ENCODE measurements at places on chromosomes 3 and 15.
A peak's percentile ranks its signal among the peaks of the same experiment; 100 is the strongest.

- DNase-seq, result no peak
Measured at GRCh38 chr3:116966649-116967048, 257.1 kb downstream of the TUSC7 start.

- no peak for DNase-seq
Measured at GRCh38 chr3:193403307-193403706, 24.8 kb upstream of the ATP13A5 start.

- peak; percentile 50 for DNase-seq
Measured at GRCh38 chr15:64092864-64093626, 593 bp downstream of the CIAO2A start.

GRCh38 chr3:157837336-157837735 lies 268.9 kb downstream of the SHOX2 start:
- DNase-seq, result no peak

DNA sequence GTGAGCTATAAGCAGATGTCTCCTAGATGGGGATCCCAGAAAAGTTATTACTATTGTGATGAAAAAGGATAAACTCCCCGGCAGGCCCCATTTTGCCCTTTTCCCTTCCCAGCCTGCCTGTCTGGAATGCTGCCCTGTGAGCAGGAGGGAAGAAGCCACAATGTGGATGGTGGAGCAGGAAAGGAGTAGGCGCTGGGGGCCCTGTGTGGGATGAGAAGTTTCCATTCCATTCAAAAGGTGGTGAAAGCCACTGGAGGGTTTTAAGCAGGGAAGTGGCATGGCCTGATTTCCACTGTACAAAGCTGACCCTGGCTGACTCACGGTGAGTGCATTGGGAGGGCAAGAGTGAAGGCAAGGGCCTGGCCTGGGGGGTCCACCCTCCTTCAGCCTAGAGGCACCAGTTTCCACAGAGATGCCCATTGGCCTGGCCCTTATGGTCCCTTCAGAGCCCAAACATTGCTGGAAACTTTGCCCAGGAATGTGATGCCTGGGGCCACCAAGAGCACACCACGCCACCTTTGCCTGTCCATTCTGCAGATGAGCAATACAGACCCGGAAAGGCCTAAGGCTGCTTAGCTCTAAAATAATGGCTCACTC lies 206.9 kb downstream of the RPLP1 start:
- no peak for DNase-seq

GRCh38 chr15:23039917-23040281 lies 530 bp upstream of the TUBGCP5 start:
- no peak for DNase-seq

DNA sequence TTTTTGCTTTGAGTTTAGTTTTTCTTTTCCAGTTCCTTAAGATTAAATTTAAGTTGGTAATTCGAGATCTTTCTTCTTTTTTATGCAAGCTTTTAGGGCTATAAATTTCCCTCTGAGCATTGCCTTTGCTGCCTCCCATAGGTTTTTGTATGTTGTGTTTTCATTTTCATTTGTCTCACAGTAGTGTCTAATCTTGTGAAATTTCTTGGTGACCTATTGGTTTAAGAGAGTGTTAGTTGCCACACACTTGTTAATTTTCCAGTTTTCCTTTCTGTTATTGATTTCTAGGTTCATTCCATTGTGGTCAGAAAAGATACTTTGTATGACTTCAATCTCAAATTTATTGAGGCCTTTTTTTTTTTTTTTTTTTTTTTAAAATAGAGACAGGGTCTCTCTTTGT lies 18.3 kb upstream of the IL20RB start:
- no peak for DNase-seq

- DNase-seq, result no peak
Measured at GRCh38 chr15:72851586-72851985, 68.0 kb upstream of the ADPGK start.

DNA sequence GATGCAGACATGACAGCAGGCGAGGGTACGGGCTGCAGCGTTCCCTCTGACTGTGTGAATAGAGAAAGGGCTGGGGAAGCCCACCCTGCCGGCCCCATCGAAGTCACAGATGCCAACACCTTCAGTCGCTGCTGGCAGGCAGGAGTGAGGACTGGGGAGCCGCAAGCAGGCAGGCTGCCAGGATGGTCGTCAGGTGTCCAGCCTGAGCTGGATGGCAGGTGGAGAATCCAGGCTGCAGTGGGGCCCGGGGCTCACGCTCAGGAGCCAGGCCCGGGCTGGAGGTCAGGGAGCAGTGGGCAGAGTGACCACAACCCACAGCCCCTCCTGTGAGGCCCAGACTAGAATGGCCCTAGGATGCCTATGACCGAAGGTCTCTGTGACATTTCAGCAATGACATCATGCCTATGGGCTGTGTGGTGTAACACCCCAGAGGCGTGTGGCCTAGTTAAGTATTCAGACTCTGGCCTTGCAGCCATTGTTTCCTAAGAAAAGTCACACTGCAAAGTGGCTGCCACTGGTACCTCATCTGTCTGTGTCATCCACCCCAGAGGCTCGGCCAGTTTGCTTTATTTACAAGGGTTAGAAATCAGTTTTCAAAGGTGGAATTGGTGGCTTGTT lies 15.7 kb downstream of the PRR23E start:
- DNase-seq, result no peak

DNA sequence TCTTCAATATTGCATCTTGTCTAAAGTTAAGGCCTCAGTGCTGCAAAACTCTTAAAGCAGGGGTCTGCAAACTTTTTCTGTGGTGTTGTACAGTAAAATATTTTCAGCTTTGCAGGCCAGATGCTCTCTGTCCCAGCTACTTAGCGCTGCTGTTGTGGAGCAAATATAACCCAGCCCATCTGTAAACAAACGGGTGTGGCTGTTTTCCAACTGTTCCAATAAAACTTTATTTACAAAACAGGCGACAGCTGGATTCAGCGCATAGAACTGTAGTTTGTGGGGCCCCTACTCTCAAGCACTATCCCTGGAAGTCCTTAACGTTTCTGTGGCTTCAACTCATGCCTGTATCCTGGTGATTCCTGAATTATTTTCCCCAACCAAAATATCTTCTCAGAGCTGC lies 365.0 kb downstream of the FOXP1 start:
- DNase-seq, result no peak

DNA sequence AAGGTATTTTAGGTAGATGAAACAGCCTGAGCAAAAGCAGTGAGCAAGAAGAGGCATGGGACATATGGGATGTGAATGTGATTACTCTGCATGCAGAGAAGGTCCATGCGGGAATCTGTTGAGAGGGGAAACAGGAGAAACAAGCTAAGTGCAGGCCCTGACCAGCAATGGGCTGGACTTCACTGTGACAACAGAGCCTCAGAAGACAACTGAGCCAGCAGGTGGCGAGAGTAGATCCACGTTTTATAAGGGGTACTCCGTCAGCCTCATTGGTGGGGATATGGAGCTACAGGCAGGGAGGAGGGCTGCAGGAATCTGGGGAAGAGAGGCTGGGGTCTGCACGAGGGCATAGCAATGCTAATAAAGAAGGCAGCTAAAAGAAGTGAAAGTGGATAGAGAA lies 405.9 kb upstream of the LMCD1 start:
- peak; percentile 44 for DNase-seq

- no peak for DNase-seq
Measured at GRCh38 chr3:115350606-115351005, 203.5 kb upstream of the ZBTB20 start.

GRCh38 chr3:108227131-108227530 lies 4.9 kb upstream of the IFT57 start:
- DNase-seq, result no peak

DNA sequence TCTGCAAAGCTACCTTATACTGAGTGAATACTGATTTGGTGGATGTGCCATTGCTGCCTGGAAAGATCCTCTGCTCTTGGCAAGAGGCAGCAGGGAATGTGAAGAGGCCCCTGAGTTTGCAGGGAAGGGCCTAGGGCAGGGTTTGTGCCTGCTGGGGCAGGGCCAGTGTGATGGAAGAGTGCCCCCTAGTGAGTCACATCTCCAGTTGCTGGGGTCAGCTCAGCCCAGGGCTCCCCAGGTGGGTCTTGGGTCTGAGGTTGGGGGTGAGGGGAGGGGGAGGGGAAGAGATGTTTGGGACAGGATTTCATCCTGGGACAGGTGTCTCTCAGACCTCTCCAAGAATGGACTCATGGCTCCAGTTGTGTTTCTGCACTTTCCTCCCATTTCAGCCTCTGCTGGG lies 4.1 kb upstream of the AMOTL2 start:
- no peak for DNase-seq

GRCh38 chr3:60574046-60574769 lies 677.0 kb downstream of the FHIT start:
- no peak for DNase-seq

DNA sequence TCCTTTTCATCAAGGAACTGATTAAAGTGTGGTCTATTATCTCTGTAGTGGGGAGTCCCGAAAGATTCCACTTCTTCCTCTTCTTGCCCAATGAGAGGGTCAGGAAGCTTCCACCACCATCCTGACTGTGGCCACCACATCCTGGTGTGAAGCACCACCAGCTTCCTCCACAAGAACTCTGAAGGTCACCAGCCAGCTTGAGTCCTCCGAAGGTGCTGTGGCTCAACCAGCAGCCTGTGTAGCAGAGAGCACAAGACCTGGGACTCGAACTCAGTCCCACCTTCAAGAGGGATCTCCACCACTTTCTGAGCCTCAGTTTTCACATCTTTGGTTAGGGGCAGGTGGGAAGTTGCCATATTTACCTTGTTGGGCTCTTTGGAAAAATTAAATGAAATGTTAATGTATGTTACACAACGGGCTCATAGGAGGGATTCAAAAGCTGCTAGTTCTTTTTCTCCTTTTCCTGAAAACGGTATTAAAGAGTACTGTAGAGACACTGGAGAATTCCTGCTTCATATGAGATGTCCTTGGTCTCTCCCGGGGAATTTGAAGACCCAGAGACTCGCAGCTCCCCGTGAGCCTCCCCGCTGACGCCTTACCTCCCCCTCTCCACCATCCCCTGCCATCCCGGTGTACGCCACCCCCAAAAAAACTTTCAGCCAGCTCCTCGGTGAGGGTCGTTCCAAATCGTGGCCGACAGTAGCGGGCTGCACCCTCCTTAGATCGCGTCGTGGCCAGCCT lies 816 bp upstream of the ACAN start:
- no peak for DNase-seq

GRCh38 chr15:25345943-25346342 lies 92.9 kb downstream of the UBE3A start:
- no peak for DNase-seq

GRCh38 chr3:37150621-37151020 lies 23.8 kb downstream of the LRRFIP2 start:
- no peak for DNase-seq

DNA sequence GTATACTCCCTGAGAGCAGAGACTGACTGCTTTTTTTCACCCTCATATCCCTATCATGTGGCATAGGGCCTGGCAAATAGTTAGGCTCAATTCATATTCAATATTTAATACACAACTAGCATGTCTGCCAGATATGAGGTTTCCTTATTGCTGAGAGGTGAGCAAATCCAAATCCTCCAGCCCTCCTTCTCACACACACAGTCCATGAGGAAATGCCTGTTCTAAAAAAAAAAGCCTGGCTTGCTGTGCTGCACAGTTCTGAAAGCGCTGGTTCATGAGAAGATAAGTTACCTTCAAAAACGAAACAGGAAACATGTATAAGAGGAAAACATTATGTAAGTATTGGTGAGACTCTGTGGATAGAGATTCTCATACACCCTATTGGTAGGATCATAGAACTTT lies 15.5 kb upstream of the ACAP2 start:
- no peak for DNase-seq

GRCh38 chr3:111619833-111620232 lies 24.7 kb upstream of the ZBED2 start:
- DNase-seq, result no peak

DNA sequence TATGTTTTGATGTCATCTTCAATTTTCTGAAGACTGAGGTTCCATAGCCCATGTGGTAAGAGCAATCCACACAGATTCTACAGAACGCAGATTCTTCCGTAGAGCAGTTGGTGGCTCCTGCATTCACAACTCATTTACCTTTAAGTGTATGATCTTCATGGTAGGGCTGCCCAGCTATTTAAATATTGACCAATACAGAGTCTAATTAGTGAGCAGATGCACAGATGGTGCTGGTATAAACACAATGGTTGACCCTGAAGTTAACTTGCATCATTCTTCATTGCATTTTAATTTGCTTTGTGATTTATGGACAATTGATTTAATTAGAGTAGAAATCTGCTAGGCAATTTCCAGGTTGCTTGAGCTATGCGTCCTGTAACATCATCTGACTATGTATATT lies 269.2 kb downstream of the SQOR start:
- no peak for DNase-seq

GRCh38 chr15:61227950-61228936 lies 859 bp downstream of the RORA start:
- DNase-seq, result no peak

GRCh38 chr3:143826296-143826695 lies 22.0 kb downstream of the SLC9A9 start:
- no peak for DNase-seq

- DNase-seq, result no peak
Measured at GRCh38 chr3:114698146-114699105, 404.6 kb downstream of the TIGIT start.

DNA sequence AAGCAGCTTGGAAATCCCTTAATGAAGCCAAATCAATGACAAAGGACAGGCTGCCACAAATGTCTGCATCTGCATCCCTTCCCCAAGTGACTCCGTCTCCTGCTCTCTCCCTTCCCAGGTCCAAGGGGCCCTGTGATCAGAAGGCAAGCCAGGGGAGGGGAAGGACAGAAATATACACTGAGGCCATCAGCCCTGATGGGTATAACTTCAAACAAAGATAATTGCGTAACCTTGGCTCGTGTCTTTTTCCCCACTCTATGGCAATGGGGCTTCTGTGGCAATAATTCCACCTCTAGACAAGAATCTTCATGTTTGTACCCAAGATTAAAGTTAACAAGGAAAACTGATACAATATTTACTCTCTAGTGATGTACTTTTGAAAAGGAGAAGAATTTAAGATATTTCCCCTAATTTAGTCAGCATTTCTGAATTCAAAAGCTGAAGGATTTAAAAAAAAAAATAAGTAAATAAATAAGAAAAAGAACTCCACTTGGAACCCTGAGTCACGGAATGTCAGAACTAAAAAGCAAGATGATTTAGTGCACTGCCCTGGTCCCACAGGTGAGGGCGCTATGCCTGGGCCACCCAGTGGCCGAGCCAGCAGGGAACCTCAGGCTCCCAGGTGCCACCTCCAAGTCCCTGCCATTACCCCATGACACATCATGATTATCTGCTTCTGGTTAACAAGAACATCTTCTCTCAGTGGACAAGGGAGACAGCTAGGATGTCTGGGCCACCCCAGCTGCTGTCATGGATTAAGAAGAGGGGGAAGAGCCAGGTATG lies 154.5 kb downstream of the STT3B start:
- DNase-seq, result no peak

- no peak for DNase-seq
Measured at GRCh38 chr15:35973029-35973428, 427.1 kb upstream of the DPH6 start.

GRCh38 chr15:56734013-56734635 lies 815 bp upstream of the ZNF280D start:
- DNase-seq, result no peak

DNA sequence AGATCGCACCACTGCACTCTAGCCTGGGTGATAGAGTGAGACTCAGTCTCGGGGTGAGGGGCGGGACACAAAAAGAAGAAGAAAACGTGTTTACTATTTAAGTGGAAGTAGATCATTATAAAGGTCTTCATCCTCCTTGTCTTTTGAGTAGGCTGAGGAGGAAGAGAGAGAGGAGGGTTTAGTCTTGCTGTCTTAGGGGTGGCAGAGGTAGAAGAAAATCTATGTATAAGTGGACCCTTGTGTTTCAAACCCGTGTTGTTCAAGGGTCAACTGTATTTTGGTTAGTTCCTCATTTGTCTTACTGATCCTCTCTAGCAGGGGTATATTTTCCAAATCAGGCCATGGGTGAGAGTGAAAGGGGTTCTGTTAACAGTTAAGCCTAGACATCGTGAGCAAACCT lies 40.1 kb downstream of the TRIM71 start:
- no peak for DNase-seq

GRCh38 chr3:11698326-11699082 lies 54.8 kb upstream of the VGLL4 start:
- no peak for DNase-seq
